CD4-positive, alpha-beta T cell treated with Interleukin-4 for 4 hours (primary cell): ENCODE measurements at places on chromosomes 6 and 20.

DNA sequence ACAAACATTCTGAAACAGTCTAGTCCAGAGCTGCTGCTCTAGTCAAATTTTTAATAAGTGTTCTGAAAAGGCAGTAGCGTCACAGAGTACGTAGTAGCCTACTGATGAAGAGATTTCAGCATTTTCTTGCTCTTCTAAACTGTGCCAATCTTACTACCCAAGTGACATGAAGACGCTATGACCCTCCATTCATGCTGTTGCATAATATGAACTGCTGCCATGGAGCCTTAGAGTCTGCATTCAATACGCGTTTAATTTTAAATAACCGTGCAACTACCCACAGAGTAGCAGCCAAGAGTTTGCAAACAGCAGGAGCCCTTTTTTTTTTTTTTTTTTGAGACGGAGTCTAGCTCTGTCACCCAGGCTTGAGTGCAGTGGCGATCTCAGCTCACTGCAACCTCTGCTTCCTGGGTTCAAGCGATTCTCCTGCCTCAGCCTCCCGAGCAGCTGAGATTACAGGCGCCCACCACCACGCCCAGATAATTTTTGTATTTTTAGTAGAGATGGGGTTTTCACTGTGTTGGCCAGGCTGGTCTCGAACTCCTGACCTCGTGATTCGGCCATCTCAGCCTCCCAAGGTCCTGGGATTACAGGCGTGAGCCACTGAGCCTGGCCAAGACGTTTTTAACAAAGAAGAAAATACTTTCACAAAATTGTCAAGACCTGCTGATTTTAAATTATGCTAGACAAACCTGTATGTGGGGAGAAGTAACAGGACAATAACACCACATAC is 44.3 kb downstream of the EZR start:
- DNase-seq = no peak

- DNase-seq = no peak
Observed at GRCh38 chr6:154092326-154092962, 53.4 kb downstream of the OPRM1 start.

DNA sequence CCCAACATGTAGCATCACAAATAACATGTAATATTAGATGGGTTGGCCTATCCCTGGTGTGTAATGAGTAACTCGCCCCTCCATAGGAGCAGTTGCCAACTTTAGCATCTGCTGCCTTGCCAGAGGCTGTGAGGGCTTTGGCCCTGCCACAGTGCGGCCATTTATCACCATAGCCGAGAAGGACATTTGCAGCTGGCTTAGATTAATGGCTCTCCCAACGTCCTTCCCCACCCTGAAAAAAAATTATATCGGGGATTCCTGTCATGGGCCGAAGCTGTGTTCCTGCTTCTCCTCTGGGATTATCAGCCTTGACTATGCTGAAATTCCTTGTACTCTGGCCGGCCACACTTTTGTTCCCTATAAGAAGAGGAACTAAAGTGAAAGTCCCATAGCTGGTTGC is 7.6 kb upstream of the ADIG start:
- no peak for DNase-seq

DNA sequence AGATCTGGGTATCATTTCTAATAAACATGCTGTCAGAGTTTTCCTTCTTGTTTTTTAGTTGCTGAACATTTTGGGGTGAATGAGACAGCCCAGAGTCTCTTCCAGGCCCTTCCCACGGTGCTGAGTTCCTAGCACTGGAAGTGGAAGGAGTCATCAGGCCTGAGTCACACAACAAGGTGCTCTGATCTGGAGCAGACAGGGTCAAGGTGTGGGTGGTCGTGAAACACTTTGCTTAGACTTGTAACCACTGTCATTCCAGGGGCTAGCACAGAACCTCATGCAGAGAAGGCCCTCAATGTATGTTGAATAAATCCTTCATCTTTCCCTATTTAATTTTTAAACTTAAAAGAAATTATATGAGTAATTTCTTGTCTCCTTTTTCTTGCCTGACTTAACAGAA is 60.6 kb downstream of the TXLNB start:
- DNase-seq = no peak

DNA sequence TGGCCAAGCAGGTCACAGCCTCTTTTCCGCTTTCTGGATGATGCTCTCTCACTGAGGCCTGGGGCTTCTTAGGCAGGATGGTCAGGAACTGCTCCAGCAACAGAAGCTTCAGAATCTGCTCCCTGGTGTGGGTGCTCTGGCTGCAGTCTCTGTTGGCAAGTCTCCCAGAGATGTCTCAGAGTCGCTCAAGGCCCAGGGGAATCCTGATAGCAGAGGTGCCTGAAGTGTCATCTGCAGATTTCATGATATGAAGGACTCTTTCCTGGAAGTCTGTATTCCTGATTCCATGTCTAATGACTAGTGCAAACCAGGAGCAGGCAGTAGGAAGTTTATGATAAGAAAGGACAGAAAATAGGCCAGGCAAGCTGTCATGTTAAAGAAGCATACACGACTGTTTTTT is 20.3 kb downstream of the ZSCAN31 start:
- no peak for DNase-seq

- DNase-seq = no peak
Observed at GRCh38 chr6:43089874-43090558, 13.9 kb downstream of the PTK7 start.

- DNase-seq = no peak
Observed at GRCh38 chr6:72674842-72675241, 53.0 kb downstream of the KCNQ5 start.

DNA sequence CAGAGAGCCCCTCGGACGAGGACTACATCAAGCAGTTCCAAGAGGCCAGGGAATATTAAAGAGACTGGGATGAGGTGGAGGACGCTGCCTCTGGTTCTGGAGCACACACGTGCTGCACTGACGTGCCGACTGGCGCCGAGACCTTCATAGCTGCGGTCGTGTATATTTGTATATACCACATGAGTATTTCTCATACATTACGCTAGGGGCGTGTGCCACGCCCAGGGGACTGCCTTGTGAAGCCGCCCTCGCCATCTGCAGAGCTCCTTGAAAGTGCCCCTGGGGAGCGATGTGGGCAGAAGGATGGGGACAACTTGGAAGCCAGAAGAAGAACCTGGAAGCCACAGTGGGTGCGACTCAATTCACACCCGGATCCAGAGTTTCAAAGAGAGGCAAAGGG is 78.3 kb downstream of the ISM1 start:
- DNase-seq = no peak
